T-cell (primary cell): ENCODE measurements at places on chromosomes 5 and 9.

DNA sequence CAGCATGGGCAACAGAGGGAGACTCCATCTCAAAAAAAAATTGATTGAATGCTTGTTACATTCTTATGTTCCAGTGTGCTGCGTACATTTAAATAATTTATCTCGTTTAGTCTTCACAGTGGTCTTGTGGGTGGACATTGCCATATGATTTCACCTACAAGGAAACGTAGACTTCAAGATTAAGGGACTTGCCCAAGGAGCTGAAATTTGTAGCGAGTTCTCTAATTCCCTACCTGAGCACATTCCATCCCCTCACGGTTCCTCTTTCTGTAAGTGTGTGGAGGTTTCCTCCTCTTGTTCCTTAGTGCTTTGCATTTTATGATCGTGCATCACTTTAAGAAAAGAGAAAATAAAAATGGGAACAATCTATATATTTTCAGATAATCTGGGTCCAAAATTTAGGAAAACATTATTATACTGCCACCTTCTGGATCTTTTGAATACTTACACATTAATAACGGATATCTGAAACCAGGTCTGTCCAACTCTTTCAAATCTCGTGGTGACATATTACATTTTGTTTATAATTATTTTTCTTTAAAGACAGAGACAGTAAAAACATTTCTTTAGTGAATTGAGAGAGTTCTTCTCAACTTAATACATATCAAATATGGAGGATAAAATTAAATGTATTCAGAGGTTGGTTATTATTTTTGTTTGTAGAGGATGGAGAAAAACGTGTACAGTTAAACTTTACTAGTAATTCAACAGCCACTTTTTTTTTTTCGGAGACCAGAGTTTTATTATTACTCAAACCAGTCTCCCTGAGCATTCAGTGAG is 29.9 kb upstream of the C7 start:
- no peak for DNase-seq

DNA sequence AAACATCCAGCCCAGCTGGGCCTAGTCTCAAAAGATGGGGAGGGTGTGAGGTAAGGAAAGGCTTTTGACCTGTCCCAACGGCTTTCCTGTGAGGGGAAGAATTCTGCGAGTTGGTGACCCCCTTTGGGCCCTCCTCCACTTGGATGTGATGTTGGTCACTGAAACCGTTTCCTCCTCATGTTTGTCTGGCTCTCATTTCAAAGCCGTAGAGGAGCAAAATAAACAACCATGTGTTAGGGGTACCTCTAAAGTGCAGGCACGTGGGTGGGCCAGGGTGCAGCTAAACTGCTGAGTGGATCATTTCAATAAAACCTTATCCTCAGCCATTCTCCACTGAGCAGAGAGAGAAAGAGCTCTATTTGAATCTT is 84.3 kb upstream of the MELK start:
- DNase-seq, result no peak

DNA sequence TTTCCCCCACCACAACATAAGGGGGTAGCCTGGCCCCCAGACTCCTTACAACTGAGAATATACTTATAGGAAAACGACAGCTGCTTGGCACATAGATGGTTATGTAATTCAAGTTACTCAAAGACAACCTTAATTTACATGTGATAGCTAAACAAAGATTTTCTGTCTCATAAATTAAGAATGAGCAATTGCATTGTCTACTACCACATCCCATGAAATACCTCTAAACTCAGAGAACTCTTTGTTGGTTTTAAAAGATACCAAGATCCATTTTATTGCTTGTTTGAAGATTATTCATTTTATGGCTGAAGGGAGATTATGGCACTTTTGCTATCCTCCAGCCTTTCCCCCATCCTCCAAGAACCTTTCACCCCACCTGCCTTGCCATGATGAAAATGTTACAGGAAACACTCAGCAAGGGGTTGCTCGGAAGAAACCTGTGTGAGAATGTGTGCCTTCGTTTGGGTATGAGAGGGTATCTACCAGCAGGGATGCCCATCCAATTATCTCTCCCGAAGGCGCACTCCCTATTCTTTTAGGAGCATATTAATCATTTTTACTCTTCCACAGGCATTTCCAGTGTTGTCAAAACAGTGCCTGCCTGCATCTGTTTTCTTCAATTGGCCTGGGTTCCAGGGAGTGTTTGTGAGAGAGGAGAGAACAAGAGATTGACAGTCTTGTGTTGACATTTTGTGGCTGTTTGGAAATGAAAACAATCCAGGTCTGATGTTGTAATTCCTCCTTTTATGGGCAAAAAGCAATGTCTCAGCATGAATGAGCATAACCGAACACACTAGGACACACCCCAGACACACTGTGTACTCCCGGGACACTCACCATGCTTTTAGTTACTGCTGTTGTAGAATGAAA is 208.0 kb upstream of the ANKRD55 start:
- DNase-seq, result no peak

GRCh38 chr9:114478871-114479270 is 26.4 kb downstream of the WHRN start:
- no peak for DNase-seq

- no peak for DNase-seq
Measured at GRCh38 chr5:43227655-43228054, 35.6 kb downstream of the NIM1K start.

DNA sequence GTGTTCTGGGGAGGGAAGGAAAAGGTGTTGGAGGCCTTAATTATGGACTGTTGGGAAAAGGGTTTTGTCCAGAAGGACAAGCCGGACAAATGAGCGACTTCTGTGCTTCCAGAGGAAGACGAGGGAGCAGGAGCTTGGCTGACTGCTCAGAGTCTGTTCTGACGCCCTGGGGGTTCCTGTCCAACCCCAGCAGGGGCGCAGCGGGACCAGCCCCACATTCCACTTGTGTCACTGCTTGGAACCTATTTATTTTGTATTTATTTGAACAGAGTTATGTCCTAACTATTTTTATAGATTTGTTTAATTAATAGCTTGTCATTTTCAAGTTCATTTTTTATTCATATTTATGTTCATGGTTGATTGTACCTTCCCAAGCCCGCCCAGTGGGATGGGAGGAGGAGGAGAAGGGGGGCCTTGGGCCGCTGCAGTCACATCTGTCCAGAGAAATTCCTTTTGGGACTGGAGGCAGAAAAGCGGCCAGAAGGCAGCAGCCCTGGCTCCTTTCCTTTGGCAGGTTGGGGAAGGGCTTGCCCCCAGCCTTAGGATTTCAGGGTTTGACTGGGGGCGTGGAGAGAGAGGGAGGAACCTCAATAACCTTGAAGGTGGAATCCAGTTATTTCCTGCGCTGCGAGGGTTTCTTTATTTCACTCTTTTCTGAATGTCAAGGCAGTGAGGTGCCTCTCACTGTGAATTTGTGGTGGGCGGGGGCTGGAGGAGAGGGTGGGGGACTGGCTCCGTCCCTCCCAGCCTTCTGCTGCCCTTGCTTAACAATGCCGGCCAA is 19.1 kb downstream of the PTGES2 start:
- no peak for DNase-seq

DNA sequence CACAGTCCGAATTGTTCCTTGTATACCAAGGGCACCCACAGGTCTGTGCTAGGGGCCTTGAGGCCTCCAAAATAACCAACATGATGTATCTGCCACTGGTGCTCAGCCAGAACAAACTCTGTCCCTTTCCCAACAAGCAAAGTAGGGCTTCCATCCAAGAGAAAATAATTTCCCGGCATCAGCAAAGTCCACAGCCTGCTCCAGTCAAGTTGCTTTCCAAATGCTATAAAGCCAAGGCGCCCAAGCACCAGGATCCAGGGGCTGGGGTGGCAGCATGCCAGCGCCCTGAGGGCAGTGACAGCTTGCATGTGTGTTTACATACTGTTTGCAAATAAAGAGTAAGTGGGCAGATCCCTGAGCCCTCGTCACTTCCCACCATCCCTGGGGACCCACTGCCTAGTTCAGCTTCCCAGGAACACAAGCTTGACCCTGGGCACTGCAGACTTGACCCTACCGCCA is 155.9 kb downstream of the ERCC6L2 start:
- no peak for DNase-seq

- no peak for DNase-seq
Measured at GRCh38 chr9:122394265-122395125, 23.7 kb downstream of the PTGS1 start.

- DNase-seq, result no peak
Measured at GRCh38 chr9:129995409-129996160, 47.4 kb downstream of the FNBP1 start.
